ENCODE measurements at places on chromosomes 2 and 18.

- peak; percentile 20 for DNase-seq
Observed at GRCh38 chr18:8609659-8610458, 622 bp downstream of the RAB12 start.

DNA sequence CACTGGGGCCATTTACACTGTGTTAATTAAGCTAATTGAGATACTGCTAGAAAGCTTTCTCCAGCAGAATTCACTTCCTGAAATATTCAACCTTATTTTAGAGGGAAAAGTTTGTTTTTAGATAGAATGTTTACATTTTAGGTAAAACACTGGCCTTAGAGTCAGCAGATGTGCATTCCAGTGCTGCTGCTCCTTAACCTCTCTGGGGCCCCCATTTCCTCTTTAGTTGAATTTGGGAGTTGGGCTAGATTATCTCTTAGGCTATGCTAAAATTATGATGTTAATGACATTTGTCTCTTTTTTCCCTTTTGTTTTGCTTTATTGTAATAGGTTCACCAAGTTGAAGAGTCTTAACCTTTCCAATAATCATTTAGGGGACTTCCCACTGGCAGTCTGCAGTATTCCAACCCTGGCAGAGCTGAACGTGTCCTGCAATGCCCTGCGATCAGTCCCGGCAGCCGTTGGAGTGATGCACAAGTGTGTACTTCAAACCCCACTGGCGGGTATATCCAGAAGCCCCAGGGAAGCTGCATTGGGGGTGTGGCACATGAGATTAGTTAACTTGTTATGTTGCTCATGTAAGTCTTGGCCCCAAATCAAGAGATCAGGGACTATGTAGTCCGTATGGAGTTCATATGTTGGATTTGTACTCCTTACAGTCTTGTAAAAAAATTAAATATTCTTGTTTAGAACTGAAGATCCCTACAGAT, 179.5 kb downstream of the PHLPP1 start:
- no peak for DNase-seq

- no peak for DNase-seq
Observed at GRCh38 chr2:69196327-69197117, 183.5 kb downstream of the ANTXR1 start.

GRCh38 chr2:105575499-105576025, 169.2 kb upstream of the NCK2 start:
- no peak for DNase-seq

GRCh38 chr18:46332286-46332801, 228.2 kb downstream of the HAUS1 start:
- DNase-seq = no peak

GRCh38 chr2:2823061-2823753, 492.1 kb upstream of the MYT1L start:
- DNase-seq = no peak
